Activated CD4-positive, alpha-beta T cell treated with anti-CD3 and anti-CD28 coated beads, Interleukin-2, amount 10 ng/mL, durations not matched to agents 24 days and 14 days (primary cell): ENCODE measurements at places on chromosomes 6 and 20. TPM values are rescaled to one million over a fixed set of nuclear protein-coding genes. Genes with fewer than 3 reads are reported as not detected.

GRCh38 chr6:41503827-41504465 lies 42.2 kb upstream of the FOXP4 start:
- no peak for DNase-seq

CLVS2 gene
- not detected in 2 replicates for total RNA-seq

RBPJL gene
- not detected in 2 replicates for total RNA-seq

DNA sequence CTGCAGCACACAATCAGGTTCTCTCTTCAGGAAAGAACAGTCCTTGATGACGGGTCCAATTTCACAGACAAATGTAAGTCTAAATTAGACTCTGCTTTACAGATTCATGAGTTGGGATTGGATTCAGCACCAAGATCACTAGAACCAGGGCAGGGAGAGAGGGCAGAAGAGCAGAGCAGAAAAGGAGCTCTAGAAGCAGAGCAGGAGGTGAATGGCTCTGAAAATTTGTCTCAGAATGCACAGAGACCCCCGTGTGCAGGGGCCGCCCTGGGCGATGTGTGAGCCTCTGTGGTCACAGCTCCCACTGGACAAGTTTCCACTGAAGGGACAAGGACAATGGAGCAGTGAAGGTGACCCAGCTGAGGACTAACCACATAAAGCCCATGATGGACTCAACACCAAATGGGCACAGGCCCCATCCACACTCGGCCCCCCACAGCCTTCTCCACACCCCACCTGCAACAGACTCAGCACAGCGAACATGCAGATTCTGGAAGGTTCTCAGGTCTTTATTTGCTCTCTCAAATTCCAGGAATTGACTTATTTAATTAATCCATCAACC lies 3.5 kb downstream of the HLA-B start:
- no peak for DNase-seq

CYP39A1 gene
- total RNA-seq: not detected in 2 replicates

DNA sequence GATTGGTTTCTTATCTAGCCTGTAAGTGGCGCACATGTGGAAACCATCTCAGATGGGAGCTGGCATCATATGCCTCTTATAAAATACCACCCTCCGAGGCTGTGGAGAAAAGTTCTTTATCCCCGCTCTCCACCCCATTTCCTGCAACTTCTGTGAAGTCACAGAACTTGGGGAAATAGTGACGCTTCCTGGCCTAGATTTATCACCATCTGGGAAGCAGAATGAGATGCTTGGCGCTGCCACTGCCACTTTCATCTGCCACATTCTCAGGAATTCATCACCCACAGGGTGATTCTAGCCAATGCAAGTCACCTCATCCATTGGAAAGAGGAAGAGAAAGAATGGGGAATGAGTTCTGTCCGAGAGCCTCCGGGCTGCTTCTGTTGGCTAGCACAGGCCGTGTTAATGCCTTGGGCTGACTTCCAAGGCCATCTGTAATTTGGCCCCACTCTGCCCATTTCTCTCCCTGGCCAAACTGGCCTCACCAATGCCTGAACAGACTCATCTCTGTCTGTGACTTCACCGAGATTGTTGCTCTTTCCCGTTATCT lies 148.8 kb upstream of the SOX4 start:
- no peak for DNase-seq

LY6G6C gene
- total RNA-seq: not detected in 2 replicates

DNA sequence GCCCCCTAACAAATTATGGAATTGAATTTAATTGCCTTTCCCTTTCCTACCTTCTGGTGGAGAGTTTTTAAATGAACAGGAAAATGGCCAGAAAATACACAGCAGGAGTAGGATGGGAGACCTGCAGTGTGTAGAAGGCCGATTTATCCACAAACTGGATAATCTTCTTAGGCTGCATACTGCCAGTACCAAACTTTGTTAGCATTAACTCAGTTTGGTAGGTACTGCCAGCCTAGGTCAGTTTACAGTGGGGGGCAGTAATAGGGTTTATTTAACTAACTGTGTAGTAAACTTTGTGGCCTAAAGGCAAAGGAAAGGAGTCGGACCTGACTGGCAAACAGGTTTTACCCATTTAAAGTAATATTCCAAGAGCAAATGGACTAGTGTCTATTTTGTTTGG lies 4.6 kb downstream of the NCOA3 start:
- no peak for DNase-seq

DNA sequence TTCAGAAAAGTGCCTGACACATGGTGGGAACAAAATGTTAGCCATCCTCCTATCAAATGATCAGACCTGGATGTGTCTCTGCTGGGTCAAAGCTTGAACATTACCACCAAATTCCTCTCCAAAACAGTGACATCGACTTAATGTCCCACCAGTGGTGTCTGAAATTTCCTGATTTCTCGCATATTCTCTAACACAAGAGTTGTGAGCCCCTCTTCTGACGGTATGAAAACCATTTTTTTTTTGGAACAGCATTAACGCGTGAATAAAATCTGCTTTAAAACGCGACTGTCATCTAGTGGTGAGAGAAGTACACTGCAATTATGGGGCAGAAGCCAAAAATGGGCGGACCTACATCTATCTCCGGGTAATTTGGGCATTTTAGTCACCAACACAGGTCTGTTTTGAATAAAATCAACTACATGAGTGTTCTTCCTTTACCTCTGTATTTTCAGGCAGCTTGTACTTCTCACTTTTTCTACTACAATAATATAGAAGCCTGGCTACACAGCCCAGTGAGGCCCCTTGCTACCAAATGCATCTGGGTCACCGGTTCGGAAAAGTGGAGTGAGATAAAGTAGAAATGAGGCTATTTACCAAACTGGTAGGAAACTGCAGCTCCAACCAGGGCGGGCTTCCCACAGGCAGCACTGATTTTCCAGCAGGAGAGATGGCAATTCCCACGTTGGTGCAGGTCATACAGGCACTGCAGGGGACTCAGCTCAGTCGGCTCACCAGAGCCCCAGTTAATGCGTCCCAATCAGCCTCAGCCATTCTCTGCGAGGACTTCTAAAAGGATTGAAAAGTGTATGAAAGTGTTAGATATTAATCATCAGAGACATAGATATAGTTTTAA lies 27.4 kb downstream of the MGME1 start:
- peak; percentile 87 for DNase-seq

IL17F gene
- total RNA-seq: not detected in 2 replicates

DNA sequence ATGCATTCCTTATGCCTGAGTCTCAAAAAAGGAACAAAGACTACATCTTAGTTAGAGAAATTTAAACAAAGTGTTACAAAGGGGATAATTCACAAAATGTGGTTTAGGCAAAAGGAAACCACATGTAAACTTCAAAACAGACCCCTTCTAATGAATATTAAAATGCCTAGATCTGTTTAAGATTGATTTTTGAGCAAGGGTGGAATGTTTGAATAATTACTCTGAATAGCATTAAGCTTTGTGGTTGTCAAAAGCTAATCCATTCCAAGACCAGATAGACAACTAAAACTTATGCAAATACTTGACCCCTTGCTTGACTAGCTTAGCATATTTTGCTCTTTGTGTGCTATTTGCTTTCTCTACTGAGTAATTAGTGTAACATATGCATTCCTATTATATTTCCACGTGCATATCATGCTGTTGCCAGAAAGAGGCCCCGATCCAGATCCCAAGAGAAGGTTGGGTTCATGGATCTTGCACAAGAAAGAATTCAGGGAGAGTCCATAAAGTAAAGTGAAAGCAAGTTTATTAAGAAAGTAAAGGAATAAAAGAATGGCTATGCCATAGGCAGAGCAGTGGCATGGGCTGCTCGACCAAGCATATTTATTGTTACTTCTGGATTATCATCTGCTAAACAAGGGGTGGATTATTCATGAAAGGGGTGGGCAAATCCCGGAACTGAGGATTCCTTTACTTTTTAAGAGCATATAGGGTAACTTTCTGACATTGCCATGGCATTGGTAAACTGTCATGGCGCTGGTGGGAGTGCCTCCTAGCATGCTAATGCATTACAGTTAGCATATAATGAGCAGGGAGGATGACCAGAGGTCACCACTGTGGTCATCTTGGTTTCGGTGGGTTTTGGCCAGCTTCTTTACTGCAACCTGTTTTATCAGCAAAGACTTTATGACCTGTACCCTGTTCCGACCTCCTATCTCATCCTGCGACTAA lies 1193.4 kb upstream of the EYS start:
- DNase-seq: no peak

NR2E1 gene
- not detected in 2 replicates for total RNA-seq

GRCh38 chr6:139145661-139146060 lies 10.8 kb downstream of the HECA start:
- DNase-seq: no peak

DNA sequence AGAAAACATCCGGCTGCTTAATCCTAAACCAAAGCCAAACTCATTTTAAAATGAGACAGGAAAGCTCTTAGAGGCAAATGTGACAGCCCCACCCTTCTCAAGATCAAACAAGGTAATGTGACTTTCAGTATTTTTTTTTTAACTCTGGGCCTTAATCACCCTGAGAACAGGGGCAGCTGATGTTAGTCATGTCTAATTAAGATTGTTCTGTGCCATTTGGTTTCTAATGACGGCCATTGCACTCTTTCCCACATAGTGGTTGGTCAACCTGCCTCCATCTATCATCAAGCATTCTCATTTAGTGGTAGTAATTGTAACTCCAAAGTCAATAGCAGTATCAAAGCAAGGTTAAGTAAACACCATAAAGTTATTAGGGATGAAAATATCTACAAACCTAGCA lies 191.6 kb upstream of the EXOC2 start:
- DNase-seq: no peak

GRCh38 chr6:160328447-160328846 lies 19.7 kb upstream of the SLC22A3 start:
- DNase-seq: no peak

DNA sequence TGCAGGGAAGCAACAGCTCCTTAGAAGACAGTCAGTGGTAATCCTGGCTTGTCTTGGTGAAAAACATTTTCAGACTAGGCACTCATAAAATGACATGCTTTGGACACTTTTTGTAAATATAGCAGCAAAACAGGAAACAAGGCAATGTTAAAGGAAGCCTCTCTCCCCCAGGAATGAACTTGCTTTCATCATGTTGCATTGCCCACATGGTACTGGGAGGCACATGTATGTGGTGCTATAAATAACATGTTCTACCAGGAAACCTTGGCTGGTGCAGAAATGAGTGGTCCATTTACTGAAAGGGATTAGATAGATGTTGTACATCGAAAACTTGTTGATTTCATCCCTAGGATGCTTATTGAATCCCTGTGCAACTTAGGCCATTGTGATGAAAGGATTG lies 121.4 kb upstream of the RREB1 start:
- DNase-seq: no peak

TPD52L2 gene
- total RNA-seq: 75.9 and 78.8 TPM in 2 replicates
